ENCODE measurements at places on chromosomes 2 and 18.

DNA sequence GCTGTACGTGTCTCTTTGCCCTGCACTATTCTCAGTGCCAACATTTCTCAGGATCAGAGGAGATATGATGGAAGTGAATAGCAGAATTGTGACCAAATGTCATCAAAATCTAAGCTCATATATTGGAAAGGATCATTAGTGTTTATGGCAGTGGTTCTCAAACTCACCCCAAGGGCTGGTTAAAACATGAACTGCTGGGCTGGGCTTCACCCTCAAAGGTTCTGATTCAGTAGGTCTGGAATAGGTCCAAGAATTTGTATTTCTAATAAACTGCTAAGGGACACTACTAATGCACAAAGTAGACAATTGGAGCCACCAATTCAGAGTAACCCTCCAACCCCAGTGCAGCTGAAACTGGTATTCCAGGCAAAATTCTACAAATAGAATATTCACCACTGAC lies 317.9 kb upstream of the UBE2E3 start:
- no peak for DNase-seq

GRCh38 chr2:214604861-214605260 lies 194.0 kb downstream of the VWC2L start:
- no peak for DNase-seq

GRCh38 chr2:236656721-236657120 lies 87.1 kb downstream of the ACKR3 start:
- peak; percentile 44 for DNase-seq

- DNase-seq, result no peak
Observed at GRCh38 chr2:30446602-30447148, 371 bp upstream of the LCLAT1 start.

DNA sequence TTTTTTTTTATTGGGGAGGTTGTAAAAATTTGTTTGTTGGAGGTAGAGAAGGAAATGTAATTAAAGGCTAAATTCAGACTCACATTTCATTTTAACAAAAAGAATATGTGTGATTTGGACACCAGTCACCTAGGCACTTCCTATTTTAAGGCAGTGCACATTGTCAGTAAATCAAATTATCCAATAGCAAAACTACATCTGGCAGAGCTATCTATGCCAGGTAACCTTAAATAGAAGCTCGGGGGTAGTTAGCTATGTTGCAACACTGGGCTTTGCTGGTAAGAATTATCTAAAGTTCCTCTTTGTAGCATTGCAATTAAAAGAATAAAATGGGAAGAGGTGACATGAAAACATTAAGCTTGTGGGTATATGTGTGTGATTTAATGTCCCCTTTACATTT lies 1064.4 kb upstream of the ZEB2 start:
- no peak for DNase-seq

DNA sequence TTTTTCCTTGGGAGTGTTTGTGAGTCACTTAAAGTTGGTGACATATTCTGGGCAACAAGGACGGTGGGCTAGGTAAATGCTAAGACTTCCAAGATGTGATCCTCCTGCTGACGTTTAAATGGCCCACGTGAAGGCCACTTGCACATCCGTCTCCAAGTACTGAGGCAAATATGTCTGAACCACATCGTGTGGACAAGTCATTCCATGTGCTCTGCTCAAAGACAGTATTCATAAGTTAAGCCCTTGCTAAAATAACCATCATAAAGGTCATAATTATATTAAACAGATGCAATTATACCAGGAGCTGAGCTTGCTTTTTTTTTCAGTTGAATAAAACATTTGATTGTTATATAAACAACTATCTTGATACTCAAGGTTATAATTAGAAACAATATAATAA lies 44.8 kb downstream of the SPP2 start:
- no peak for DNase-seq

- no peak for DNase-seq
Observed at GRCh38 chr2:150007815-150008430, 420.3 kb upstream of the MMADHC start.

GRCh38 chr2:136666-137065 lies 90.4 kb upstream of the FAM110C start:
- DNase-seq, result no peak

GRCh38 chr18:50042611-50043010 lies 152.3 kb downstream of the MYO5B start:
- DNase-seq, result no peak

- DNase-seq, result no peak
Observed at GRCh38 chr18:76548541-76548940, 53.5 kb upstream of the ZNF516 start.

GRCh38 chr2:139170406-139170805 lies 390.2 kb upstream of the NXPH2 start:
- no peak for DNase-seq

DNA sequence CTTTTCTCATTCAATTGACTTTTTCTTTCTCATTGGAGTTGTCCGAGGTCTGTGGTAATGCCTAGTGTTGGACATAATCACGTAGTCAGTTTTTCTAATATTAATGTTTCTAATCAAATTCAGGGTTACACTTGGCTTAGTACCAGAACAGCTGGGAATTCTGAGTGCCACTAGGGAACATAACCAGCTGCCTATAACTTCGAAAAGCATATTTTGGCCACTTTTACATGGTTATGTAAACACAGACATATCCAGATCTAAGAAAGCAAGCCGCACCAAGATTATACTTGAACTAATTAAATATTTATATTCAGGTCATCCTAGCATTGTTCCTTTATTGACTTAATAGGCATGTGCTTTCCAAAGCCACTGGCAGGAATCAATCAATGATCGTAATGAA lies 91.1 kb upstream of the ARHGAP28 start:
- no peak for DNase-seq

DNA sequence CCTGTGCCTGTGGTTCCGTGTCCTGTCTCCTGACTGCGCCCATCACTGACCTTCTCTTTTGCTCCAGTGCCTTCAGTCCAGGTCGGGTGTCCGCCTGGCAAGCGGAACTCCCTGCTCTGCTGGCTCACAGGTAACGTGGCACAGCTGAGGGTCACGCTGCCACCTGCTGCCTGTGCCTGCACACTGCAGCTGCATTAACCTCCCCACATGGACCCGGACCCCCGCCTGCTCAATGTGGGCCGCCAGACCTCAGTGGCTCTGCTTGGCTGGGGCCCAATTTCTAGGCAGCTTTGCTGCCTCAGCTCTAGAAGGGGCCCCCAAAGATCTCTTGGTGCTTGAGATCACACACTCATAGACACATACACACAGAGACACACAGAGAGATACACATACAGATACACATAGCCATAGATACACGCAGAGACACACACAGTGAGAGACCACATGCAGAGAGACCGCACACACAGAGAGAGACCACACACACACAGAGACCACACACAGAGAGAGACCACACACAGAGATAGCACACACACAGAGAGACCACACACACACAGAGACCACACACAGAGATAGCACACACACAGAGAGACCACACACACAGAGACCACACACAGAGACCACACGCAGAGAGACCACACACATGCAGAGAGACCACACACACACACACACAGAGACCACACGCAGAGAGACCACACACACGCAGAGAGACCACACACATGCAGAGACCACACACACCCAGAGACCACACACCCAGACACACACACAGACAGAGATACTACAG lies 14.9 kb upstream of the CNNM3 start:
- peak; percentile 87 for DNase-seq

- DNase-seq, result no peak
Observed at GRCh38 chr2:71646028-71646427, 192.7 kb downstream of the DYSF start.

DNA sequence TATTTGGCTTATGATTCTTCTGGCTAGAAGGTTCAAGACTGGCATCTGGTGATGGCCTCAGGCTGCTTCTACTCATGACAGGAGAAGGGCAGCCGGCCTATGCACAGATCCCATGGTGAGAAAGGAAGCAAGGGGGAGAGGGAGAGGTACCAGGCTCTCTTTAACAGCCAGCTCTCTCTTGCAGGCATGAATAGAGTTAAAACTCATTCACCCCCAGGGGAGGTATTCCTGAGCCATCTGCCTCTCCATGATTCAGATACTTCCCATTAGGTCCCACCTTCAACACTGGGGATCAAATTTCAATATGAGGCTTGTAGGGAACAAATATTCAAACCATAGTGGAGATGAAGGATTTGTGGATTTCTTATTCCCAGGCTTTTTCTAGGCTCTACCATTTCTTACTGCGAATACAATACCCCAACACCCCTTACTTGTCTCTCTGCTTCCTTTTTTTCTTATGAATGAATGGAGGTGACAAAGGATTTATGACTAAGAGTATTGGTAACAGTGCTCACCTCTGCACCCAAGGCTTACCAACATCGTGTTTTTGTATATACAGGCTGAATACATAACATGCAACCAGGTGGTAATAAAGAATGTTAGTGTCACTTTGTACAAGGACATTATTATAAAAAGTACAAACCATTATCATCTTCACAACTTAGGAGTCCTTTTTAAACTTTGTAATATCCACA lies 454.6 kb upstream of the TRIB2 start:
- DNase-seq, result no peak

GRCh38 chr2:104432401-104432800 lies 421.5 kb upstream of the POU3F3 start:
- no peak for DNase-seq

DNA sequence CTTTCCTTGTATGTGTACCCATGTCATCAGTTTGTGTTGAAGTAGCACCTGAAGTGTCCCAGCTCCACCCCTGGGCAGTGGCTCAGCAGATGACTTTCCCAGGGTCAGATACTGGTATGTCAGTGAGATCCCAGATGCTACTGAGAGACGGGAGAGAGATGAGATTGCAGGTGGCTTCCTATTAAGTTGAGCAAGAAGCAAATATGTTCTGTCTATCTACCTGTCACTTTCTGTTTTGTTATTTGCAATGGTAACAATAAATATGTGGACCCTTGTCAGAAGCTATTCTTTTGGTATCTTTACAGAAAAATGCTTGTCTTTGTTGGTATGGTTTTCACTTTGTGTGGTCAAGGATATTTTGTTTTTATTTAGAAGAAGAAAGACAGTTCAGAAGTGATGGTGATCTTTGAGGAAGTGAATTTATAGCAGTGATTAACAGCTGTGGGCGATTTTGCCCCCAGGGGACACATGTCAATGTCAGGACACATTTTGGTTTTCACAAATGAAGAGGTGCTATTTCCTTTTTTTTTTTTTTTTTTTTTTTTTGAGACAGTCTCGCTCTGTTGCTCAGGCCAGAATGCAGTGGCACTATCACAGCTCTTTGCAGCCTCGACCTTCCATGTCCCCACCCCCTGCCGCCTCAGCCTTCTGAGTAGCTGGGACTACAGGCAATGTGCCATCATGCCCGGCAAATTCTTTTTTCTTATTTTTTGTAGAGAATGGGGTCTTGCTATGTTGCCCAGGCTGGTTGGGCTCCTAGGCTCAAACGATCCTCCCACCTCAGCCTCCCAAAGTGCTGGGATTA lies 21.4 kb downstream of the MGAT5 start:
- DNase-seq, result no peak

GRCh38 chr2:35973132-35973736 lies 382.3 kb upstream of the CRIM1 start:
- no peak for DNase-seq

GRCh38 chr2:102356381-102356712 lies 751 bp downstream of the IL18R1 start:
- DNase-seq, result no peak

GRCh38 chr2:47388888-47389287 lies 14.1 kb upstream of the MSH2 start:
- no peak for DNase-seq

DNA sequence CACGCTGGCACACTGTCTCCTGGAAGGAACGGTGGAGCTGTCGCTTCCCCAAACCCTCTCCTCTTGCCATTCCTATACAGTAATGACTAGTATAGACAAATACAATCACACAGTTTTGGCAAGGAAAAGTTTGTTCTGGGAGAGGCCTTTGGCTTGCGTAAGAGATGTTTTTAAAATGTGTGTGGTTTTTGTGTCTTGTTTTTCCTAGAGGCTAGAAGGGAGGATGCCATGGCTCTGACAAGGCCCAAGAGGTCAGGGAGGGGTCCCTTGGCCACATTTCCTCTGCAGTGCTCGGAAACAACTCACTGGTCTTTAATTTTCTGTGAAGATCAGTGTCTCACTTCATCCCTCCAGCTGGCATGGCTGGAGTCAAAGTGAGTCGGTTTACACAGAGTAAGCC lies 195.9 kb downstream of the SH3RF3 start:
- no peak for DNase-seq

- DNase-seq, result no peak
Observed at GRCh38 chr2:71886241-71886640, 261.4 kb downstream of the CYP26B1 start.

DNA sequence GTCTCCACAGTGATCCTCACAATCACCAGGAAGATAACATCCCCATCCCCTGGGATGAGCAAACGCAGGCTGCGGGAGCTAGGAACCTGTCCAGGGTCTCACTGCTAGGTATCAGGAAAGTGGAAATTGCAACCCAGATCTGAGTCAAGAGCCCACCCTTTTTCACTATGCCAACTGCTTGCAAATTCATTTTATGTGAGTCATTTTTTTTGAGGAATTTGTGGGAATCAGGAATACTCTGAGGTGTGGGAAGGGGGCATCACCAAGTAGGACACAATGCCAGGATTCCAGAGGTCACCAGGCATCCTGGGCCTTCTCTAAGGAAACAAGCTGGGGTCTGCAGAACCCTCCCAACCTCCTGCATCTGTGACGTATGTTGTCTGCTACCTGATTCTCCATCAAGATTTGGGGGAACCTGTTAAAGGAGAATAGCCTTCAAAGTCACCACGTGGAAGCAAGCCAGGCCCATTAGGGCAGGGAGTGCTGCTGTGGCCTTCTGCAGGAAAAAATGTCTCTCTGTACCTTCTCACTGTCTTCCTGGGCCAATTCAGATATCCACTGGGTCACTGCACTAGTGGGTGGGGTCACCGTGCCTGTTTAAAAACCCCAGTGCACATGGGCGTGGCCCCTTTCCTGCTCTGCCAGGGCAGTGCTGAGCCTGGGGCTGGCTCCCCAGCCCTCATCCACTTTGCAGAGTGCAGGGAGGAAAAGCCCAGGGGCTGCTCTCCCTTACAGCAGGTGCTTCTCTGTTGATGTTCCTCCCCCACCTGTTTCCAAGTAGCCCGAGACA lies 50.2 kb downstream of the MCFD2 start:
- DNase-seq, result no peak

DNA sequence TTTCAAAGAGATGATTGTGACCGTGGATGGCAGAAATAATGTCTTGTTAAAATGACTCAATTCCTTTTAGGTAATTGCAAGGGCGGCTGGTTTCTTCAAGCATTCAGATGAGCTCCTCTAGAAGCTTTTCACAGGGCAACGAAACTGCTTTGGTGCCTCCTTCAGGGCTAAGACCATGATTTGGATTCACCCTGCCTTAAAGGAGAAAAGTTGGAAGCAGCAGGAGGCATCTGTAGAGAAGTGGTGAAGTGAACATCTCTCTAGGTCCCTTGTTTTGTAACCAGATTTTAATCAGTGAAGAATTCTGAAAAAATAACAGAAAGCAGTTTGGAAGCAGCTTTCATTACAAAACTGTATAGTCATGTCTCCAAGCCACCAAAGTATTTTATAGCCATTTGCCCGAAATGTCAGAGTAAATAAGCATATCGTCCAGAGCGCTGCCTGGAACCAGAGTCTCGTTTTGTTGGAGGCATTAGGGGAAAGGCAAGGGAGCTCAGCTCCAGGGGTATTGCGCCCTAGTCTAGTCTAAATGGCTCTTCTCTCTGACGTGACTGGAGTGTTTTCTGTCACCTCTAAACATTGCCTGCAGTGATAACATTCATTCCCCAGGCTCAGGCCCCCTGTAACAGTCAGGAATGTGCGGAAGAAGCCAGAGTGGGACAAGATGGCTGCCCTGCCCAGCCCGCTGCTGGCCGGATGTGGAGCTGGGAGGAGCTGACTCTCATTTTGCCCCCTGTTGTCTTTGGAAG lies 57.8 kb upstream of the ITGB6 start:
- DNase-seq, result no peak

GRCh38 chr2:75589391-75590105 lies 28.8 kb upstream of the EVA1A start:
- no peak for DNase-seq
